Activated CD4-positive, alpha-beta T cell treated with anti-CD3 and anti-CD28 coated beads, Interleukin-2, amount 50 U/mL, for 1 hour (primary cell): ENCODE measurements at places on chromosomes 5 and 9.

DNA sequence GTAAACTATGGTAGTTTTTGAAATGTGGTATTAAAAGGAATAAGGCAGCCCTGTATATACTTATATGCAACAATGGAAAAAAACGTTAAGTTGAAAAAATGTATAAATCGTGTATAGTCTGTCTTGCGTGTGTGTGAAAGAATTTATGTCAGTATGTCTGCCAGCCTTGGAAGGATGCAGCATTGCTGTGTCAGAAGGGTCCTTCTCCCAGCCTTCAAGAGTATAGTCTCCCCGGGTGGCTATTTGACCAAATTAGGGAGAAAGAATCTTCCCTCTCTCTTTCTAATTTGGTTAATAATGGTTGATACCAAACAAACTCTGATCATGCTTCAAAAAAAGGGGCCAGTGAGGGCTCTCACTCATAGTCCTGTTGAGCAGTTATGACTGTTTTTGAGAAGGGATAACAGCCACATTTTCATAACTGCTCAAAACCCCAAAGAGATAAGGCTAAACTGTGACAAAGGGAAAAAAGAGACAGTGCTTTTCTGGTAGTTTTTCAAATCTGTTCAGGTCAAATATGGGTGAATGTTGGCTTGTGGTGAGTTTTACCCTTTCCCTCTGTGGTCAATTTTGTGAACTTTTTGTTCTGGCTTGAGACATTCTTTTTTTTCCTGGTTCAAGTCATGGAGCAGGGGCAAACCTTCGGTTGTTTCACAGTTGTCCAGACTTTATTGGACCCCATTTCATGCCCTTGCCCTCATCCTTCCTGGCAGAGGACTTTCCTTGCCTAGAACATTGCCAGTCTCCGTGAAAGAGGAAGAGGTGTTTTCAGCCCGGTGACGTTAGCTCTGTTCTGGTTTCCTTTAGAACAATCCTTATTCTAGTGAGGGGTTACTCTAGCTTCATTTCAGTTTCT lies 21.0 kb downstream of the SNX30 start:
- no peak for DNase-seq

GRCh38 chr9:21153336-21154017 lies 11.8 kb upstream of the IFNW1 start:
- DNase-seq = no peak

GRCh38 chr9:97601228-97601898 lies 31.8 kb downstream of the TSTD2 start:
- no peak for DNase-seq

DNA sequence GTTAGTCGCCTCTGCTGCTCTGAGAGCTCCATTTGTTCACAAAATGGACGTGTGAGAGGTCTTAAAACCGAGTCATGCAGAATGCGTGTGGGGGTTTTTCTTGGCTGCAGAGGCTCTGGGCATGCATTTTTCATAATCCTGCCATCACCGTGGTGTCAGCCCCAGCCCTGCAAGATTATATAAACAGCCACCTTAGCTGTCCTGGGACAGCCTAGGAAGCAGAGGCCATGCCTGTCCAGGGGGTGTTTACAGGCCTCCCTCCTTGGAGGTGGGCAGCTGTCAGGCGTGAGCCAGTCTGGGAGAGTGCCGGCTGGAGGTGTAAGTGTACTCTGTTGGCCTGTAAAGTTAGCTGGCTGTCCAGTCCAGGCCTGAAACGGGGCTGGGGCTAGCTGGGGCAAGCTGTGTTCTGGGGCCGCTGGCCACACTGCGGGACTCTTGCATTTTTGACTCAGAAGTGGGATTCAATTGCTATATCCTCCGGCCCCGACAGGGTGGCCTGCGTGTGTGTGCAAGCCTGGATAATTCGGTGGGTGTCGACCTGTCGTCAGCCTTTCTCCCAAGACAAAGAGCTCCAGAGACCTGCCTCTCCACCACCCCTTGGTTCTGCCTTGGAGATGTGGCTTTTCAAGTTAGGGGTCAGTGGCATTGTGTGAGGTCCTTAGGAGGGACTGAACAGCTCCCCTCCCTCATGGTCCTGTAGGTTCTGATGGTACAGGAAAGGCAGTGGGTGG lies 2.4 kb downstream of the WNK2 start:
- DNase-seq = no peak

DNA sequence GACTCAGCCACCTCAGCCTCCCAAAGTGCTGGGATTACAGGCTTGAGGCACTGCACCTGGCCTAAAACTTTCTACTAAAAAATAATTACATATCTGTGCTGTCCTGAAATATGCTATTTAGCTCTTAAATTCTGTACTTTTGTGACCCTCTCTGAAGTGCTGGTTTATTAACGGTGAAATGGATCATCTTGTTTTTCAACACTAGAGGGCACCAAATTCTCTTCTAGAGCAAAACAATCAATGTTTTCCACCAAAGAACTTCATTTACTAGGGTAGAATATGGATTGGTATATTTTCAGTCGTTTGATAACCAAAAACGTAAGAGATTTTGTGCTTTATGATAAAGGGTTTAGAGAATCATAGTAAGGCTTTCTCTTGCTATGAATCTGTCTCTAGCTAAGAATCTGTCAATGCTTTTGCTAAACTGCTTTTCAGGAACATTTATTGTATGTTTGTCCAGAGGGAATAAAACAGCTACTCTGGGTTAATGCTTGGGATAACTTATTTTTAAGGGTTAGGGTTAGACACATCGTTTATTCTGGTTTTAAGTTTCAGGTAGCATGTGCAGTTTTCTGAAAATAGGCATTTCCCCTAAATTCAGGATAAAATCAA lies 63.6 kb downstream of the RNF180 start:
- DNase-seq = no peak

DNA sequence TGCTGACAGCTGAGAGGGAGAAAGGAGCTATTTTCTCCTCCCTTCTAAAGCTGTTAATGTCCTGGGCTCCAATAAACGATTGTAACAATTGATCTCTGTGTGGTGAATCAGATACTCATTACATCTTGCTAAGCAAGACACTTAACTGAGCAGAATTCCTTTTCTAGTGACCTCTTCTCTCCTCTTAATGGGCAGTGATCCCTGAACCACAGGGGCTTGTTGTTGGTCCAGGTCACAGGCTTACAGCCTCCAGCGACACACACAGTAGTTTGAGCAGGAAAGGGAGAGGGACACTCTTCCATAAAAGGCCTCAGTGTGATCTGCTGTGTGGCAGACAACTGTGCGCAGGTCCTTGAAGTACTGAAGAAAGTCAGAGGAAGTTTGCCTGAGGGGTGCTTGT lies 58.5 kb upstream of the MYO10 start:
- no peak for DNase-seq

GRCh38 chr9:110999379-110999778 lies 38.9 kb downstream of the LPAR1 start:
- no peak for DNase-seq

DNA sequence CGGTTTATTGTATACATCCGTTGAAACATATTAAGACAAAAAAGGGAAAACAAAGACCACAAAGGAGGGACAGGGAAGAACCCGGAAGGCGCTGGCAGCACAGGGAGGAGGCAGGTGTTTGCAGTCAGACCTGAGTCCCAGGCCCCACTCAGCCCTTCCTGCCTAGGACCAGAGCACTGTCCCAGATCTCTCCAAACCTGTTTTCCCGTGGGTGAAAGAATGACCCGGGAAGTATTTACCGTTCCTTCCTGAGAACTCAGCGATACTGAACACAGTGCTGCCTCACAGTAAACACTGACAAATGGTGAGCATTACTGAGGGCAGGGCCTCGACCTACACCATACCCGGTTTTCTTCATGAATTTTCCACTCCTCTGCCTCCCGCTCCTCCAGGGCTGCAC lies 1.2 kb downstream of the ABO start:
- no peak for DNase-seq
